Amygdala (tissue), 56 donors: ENCODE measurements at places on chromosomes 1 and 21.

DNA sequence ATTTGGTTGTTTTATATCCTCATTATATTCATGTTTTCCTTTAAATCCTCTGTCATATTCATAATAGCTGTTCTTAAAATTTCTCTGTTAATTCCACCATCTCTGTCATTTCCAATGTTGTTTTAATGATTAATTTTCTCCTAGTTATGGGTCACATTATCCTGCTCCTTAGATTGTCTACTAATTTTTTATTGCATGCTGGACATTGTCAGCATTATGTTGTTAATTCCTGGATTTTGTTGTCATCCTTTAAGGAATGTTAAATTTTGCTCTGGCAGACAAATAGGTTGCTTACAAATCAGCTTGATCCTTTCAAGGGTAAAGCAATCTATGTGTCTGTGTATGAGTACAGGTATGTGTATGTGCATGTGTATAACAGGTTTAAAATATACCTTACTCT is 393.8 kb upstream of the POU3F1 start:
- DNase-seq, result no peak

- no peak for DNase-seq
Measured at GRCh38 chr21:37159053-37159776, 86.2 kb downstream of the TTC3 start.

- DNase-seq, result no peak
Measured at GRCh38 chr1:32742956-32743355, 40.4 kb upstream of the SYNC start.

DNA sequence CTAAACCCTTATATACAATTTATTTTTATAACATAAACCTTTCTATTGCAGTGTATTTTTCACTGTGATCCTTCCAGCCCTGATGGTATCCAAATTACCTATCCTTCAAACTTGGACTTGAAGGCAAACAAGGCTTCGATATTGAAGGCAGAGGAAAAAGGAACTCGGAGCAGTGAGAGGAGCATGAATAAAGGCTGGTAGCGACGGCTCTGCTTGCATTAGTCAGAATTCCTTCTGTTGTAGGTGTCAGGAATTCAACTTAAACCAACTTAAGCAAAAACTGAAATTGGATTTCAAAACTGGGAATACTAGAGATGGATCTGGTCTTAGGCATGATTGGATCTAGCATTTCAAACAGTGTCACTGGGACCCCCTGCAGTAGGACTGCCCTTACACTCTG is 17.8 kb upstream of the SSX2IP start:
- no peak for DNase-seq

- DNase-seq, result no peak
Measured at GRCh38 chr1:167196166-167196565, 24.5 kb upstream of the POU2F1 start.

GRCh38 chr1:231359113-231359512 is 21.0 kb downstream of the SPRTN start:
- no peak for DNase-seq

DNA sequence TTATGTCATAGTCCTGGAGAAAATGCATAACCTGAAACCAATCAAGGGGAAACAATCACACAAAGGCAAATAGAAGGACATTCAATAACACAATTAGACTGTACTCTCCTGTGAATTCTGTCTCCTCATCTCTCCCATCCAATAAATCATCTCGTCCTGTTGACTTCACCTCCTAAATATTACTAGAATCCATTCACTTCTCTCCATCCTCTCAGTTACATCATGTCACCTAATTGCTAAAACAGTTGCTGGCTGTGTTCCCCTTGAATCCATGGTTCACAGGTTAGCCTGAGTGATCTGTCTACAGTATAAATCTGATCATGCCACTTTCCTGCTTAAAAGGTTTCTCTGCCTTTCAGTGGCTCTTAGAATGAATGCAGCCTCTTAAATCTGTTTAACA is 220.2 kb downstream of the TGFB2 start:
- DNase-seq, result no peak

DNA sequence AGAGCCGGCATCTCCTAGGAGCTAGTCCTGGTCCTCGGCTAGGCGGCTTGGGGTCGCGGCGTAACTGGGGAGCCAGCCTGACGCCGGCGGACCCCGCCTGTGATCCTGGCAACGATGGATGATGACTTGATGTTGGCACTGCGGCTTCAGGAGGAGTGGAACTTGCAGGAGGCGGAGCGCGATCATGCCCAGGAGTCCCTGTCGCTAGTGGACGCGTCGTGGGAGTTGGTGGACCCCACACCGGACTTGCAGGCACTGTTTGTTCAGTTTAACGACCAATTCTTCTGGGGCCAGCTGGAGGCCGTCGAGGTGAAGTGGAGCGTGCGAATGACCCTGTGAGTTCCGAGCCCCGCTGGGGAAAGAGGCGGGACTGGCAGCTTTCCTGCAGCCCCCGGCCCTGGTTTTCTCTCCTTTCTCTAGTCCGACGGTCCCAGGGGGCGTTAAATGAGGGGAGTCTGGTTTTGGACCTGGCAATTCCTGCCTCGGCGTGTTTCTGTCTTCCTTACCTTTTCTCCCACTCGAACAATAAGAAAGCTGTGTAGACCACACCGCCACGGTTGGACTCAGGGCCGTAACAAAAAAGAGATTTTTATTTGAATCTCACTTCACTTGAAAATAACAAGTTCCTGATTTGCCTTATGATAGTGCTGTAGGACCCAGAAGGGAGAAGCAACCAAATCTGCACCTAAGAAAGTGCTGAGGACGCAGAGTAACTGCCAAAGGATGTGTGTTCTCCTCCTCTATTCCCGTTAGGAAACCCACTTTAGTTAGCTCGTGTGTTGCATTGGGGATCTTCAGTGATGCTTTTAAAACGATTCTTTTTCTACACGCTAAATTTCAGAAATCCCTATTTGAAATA is at the start of gene SPRTN:
Gene SPRTN (plus strand): TSS at position 24 of the 859 bp plus-strand sequence. CDS start 91 bp downstream, at position 115.
- DNase-seq, result no peak

DNA sequence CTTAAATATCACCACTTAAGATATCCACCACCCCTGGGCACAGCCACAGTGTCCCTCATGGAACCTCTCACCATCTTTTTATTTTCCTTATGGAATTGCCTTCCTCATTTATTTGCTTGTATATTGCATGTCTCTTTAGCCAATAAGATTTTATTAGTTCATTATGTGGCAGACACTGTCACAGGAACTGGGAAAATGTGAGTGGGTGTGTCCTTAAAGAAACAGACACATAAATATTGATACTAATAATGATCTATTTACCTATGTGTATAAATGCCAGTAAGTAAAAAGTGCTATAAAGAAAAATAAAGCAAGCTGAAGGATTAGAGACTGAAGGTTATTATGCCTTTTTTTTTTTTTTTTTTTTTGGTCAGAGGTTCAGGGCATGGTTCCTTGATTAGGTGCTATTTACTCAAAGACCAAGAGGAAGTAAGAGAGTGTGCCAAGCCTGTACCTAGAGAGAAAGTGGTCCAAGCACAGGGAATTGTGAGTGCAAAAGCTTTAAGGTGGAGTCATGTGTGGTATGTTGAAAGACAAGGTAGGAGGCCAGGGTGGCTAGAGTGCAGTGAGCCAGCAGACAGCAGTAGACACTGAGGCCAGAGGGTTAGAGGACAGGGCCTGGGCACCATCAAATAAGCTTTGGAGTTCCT is 589.0 kb downstream of the USP25 start:
- no peak for DNase-seq

DNA sequence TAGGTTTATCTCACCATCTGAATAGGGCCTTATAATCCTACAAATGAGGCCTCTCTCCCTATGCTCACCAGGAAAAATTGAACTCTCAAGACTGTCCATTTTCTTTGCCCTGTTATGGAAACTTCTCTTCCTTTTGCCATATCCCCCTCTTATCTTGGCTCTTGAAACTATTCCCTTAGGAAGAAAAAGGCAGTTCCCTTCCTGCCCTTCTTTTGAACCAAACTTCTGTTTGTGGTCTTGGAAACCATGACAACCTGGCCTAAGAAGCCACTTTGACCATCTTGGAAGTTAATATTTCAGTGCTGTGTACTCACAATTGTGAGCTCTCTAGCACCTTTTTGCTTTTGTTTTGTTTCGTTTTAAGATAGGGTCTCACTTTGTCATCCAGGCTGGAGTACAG is 40.0 kb downstream of the ATP2B4 start:
- no peak for DNase-seq
